ENCODE measurements at places on chromosomes 16 and 17. TPM values are rescaled to one million over a fixed set of nuclear protein-coding genes. Genes with fewer than 3 reads are reported as not detected.

- no peak overlapping the region for H3K27ac ChIP-seq
- peaks cover 39% of the 10 kb centered on the region for H3K4me1 ChIP-seq
- H3K36me3 ChIP-seq = no peaks in the 10 kb centered on the region
- no peak overlapping the region for H3K4me3 ChIP-seq
These were observed 66.7 kb downstream of the PIGL start for GRCh38 chr17:16283705-16284104.

DOC2B gene
- 36.5 TPM for total RNA-seq

CACNG3 gene
- total RNA-seq = not detected

HSD11B2 gene
- total RNA-seq = 2.1 TPM

NPIPB2 gene
- 7.4 TPM for total RNA-seq

DNA sequence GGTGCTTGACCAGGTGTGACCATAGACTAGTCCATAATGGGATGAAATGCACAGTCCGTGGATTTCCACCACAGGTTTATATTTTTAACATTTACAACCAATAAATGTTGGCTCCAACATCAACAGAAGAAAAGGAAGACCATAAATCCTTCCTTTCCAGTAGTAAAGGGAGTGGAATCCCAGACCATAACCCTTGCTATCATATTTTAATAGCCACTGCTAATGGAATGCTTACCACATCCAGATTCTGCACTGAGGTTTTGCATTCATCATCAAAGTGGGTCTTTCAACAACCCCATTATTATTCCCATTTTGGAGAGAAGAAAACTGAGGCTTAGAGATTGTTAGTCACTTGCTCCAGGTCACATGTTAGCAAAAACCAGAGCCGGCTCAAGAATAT lies 106.7 kb downstream of the FOXL1 start:
- H3K27ac ChIP-seq = no peak overlapping the region
- no peaks in the 10 kb centered on the region for H3K4me1 ChIP-seq
- no peak for DNase-seq
- H3K4me3 ChIP-seq = no peak overlapping the region
- no peaks in the 10 kb centered on the region for H3K36me3 ChIP-seq
- H3K27me3 ChIP-seq = no peaks in the 10 kb centered on the region

OR1F1 gene
- not detected for total RNA-seq

DNA sequence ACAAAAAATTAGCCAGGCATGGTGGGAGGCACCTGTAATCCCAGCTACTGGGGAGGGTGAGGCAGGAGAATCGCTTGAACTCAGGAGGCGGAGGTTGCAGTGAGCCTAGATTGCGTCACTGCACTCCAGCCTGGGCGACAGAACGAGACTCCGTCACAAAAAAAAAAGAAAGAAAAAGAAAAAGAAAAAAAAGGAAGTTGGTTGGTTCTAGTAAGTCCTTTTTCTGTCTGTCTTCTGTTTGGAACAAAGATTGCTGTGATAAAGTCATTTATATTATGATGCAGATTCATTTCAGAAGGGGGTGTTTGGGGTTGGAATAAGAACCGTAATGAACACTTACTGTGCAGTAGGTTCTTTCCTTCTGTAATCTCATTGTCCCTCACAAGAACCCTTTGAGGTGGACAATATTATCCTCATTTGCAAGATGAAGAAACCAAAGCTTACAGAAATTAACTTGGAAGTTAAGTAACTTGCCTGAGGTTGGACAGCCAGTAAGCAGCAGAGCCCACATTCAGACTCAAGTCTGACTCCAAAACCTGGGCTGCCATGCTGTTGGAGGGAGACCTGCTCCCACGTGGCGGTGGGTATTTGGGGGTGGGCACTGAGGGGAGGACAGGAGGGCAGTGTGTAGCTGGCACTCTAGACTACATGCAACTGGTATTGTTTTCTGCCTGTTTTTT lies 10.3 kb downstream of the MINK1 start:
- no peaks in the 10 kb centered on the region for H3K27me3 ChIP-seq
- no peak for DNase-seq
- H3K27ac ChIP-seq = peak overlapping the region; percentile 33
- H3K36me3 ChIP-seq = peaks cover 23% of the 10 kb centered on the region

DNA sequence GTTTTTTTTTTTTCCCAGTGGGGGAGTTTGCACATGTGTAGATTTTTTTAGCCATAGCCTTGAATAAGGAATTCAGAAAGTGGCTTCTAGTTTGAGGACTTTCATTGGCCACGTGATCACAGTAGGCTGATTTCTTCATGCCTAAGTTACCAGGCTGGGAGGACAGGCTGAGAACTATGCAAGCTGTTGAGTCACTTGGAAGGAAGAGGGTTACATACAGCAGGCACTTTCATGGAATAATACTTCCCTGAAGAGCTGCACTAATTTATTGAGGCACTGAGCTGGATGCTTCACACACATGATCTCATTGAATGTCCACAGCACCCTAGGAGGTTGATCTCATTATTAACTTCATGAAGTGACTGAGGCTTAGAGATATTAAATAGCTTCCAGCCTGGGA lies 22.8 kb downstream of the PRKCB start:
- no peak overlapping the region for H3K27ac ChIP-seq
- H3K4me3 ChIP-seq = no peak overlapping the region
- H3K36me3 ChIP-seq = no peaks in the 10 kb centered on the region
- no peak for DNase-seq
- no peaks in the 10 kb centered on the region for H3K27me3 ChIP-seq

TSPAN10 gene
- 0.19 TPM for total RNA-seq

RFFL gene
- 31.7 TPM for total RNA-seq

DHX58 gene
- total RNA-seq = 9.6 TPM

DNA sequence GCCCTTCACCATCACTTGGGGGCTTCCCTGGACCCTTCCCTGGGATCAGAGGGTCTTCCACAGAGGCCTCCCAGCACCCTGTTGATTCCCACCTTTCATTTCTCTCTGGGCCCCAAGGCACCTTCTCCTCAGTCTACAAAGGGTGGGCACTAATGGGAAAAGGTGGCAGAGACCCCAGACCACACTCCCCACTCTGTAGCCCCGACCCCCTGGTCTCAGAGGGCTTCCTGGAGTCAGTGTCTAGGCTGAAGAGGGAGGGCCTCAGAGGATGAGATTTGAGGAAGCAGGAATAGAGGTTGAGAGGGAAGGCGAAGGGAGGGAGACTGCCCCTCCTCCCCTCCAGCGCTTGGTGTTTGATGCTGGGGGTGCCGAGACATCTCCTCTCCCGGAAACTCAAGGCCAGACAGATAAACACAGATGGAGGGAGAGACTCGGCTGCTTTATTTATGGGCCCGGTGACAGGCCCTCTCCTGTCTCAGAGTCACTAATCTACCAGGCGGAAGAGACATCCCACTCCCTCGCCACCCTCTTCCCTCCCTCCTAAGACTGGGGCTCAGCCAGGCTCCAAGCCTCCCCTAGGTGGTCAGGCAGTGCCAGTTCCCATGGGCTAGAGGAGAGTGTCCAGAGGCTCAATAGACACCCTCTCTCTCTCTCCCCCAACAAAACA lies 18.5 kb upstream of the SP2 start:
- no peaks in the 10 kb centered on the region for H3K36me3 ChIP-seq
- H3K4me3 ChIP-seq = no peak overlapping the region
- peaks cover 8% of the 10 kb centered on the region for H3K4me1 ChIP-seq
- H3K27me3 ChIP-seq = peaks cover 64% of the 10 kb centered on the region
- DNase-seq = no peak
- H3K27ac ChIP-seq = no peak overlapping the region

TBC1D3E gene
- total RNA-seq = not detected

GRCh38 chr16:26524281-26524680 lies 542.4 kb upstream of the C16orf82 start:
- H3K4me3 ChIP-seq = no peak overlapping the region
- no peaks in the 10 kb centered on the region for H3K36me3 ChIP-seq
- H3K27me3 ChIP-seq = no peaks in the 10 kb centered on the region
- H3K27ac ChIP-seq = no peak overlapping the region
- DNase-seq = no peak

- H3K27ac ChIP-seq = peak overlapping the region; percentile 93
- no peaks in the 10 kb centered on the region for H3K27me3 ChIP-seq
- H3K4me1 ChIP-seq = peaks cover 39% of the 10 kb centered on the region
- peaks cover 6% of the 10 kb centered on the region for H3K36me3 ChIP-seq
- DNase-seq = no peak
- no peak overlapping the region for H3K4me3 ChIP-seq
These were observed 32.5 kb downstream of the BAIAP2 start for GRCh38 chr17:81067391-81067811.

CCL14 gene
- total RNA-seq = 3.7 TPM

GRCh38 chr17:45342306-45342705 lies 25.5 kb upstream of the MAP3K14 start:
- no peak for DNase-seq
- no peaks in the 10 kb centered on the region for H3K36me3 ChIP-seq
- H3K4me1 ChIP-seq = peaks cover 73% of the 10 kb centered on the region
- peak overlapping the region; percentile 13 for H3K4me3 ChIP-seq
- no peaks in the 10 kb centered on the region for H3K27me3 ChIP-seq

- no peak overlapping the region for H3K27ac ChIP-seq
- no peaks in the 10 kb centered on the region for H3K27me3 ChIP-seq
These were observed 12.0 kb downstream of the TBC1D24 start for GRCh38 chr16:2486645-2487516.

- peaks cover 40% of the 10 kb centered on the region for H3K36me3 ChIP-seq
- H3K27me3 ChIP-seq = no peaks in the 10 kb centered on the region
- H3K27ac ChIP-seq = peak overlapping the region; percentile 99
- peak overlapping the region; percentile 98 for H3K4me3 ChIP-seq
- peaks cover 32% of the 10 kb centered on the region for H3K4me1 ChIP-seq
These were observed 1.5 kb downstream of the FBRS start for GRCh38 chr16:30659507-30660423.

ESRP2 gene
- 111 TPM for total RNA-seq

- DNase-seq = no peak
- H3K4me1 ChIP-seq = peaks cover 9% of the 10 kb centered on the region
- no peak overlapping the region for H3K27ac ChIP-seq
- H3K36me3 ChIP-seq = no peaks in the 10 kb centered on the region
- H3K4me3 ChIP-seq = no peak overlapping the region
These were observed 22.8 kb upstream of the MTMR4 start for GRCh38 chr17:58537266-58537665.

GRCh38 chr16:15641753-15642556 lies 999 bp downstream of the MARF1 start:
- no peak for DNase-seq
- H3K36me3 ChIP-seq = peaks cover 13% of the 10 kb centered on the region
- peak overlapping the region; percentile 99 for H3K27ac ChIP-seq

Measured in esophagus squamous epithelium (tissue), 5 donors.